ENCODE measurements at places on chromosomes 4 and X.

DNA sequence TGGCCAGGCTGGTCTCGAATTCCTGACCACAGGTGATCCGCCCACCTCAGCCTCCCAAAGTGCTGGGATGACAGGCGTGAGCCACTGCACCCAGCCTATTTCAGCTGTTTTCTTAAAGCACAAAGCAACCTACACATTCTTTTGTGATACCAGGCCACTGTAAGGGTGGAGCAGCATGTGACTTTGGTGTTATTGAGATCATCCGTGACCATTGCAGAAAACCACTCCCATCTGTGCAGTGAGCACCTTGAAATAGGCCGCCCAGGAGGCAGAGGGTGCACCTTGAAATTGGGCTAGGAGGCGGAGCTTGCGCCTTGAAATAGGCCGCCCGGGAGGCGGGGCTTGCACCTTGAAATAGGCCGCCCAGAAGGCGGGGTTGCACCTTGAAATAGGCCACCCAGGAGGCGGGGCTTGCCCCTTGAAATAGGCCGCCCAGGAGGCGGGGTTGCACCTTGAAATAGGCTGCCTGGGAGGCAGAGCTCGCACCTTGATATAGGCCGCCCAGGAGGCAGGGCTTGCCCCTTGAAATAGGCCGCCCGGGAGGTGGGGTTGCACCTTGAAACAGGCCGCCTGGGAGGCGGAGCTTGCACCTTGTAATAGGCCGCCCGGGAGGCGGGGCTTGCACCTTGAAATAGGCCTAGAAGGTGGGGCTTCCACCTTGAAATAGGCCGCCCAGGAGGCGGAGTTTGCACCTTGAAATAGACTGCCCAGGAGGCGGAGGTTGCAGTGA lies 9.0 kb upstream of the SLC25A6 start:
- DNase-seq: no peak

GRCh38 chr4:183968502-183968901 lies 63.4 kb downstream of the STOX2 start:
- DNase-seq: no peak

DNA sequence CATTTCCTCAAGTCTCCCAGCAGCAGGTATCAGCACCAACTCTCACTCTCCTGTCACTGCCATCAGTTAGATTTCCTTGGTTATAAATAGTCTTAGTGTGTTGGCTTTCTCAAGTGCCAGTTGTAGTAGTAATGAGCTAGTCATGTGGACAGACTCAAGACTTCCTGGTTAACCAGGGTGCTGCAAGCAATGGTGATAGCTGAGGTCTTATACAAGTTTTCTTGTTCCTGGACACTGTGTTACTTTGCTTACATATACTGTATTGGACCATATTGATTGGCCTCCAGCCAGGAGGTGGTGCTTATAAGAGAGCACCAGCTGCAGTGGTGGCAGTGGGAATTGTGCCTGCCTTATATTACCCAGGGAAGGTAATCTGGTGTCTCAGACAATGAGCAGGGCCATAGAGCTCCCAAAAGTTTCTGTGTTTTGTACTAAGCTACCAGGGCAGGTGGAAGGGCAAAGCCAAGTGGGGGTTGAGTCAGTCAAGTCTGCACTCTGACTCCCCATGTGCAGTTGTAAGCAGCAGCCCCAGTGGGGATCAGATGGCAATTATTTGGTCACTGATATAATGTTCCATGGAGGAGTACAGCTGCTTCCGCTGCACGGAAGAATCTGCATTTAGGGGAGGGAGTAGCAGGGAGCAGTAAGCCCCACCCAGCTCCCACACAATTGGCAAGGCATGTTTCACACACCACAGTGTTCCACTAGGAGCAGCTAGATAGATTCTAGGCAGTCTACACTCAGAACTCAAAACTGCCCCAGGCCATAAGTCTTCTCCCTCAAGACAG lies 24.1 kb upstream of the ZDHHC15 start:
- DNase-seq: no peak

DNA sequence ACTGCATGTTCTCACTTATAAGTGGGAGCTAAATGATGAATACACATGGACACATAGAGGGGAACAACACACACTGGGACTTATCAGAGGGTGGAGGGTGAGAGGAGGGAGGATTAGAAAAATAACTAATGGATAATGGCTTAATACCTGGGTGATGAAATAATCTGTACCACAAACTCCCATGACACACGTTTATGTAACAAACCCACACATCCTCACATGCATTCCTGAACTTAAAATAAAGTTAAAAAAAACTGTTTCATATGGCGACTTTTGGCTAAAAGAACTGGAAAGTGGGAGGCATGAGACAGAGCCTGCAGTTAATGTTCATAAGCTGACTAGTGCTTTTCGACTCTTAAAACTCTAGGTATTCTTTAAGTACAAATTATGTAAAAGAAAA lies 98.9 kb upstream of the NPFFR2 start:
- DNase-seq: no peak

Data from activated CD4-positive, CD25-positive, alpha-beta regulatory T cell (primary cell).